Liver (tissue), 10 donors: ENCODE measurements at places on chromosomes 2 and 18.

GRCh38 chr2:85378257-85378656 lies 23.7 kb downstream of the ELMOD3 start:
- DNase-seq = no peak

GRCh38 chr2:191051825-191052778 lies 38.1 kb upstream of the STAT1 start:
- DNase-seq = no peak

GRCh38 chr2:19837235-19837766 lies 64.5 kb downstream of the TTC32 start:
- DNase-seq = no peak

- DNase-seq = no peak
These were observed 146.4 kb downstream of the IRS1 start for GRCh38 chr2:226652983-226653765.
